ENCODE measurements at places on chromosomes 7 and 10.
A peak's percentile ranks its signal among the peaks of the same experiment; 100 is the strongest.

DNA sequence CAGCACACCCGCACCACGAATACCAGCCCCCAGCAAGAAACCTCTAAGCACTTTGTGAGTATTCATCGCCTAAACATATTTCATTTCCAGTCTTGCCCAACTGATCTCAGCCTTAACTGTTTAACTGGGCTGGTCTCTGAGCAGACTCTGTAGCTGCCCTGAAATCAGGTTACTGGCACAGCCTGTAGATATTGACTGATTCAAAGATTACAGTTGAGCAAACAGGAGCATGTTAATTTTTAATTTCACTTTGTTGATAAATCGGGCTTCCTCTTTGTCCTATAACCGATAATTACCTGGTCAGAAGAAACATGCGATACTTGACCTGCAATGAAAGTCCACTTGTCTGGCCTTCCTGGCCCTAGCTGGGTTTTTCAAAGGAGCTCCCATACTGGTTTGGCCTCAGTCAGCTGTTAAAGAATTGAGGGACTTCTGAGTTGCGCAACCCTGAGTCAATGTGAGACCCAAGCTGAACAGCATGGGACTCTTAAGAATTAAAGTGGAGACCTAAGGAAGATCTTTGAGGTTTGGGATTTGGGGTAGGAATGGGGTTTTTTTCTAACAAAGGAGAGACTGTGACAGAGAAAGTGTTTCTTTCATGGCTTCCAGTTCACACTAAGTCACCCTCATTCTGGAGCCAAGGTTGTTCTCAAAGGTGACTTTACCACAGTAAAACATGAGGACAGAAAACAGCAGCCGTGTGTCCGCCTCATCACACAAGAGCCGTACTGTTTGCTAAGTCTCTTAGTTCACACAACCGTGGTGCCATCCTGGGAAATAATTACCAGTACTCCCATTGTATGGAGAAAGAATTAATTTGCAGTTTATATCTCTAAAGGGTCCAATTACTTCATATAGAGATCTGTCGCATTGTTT lies 75.9 kb downstream of the PPP1R3C start:
- no peak for DNase-seq

DNA sequence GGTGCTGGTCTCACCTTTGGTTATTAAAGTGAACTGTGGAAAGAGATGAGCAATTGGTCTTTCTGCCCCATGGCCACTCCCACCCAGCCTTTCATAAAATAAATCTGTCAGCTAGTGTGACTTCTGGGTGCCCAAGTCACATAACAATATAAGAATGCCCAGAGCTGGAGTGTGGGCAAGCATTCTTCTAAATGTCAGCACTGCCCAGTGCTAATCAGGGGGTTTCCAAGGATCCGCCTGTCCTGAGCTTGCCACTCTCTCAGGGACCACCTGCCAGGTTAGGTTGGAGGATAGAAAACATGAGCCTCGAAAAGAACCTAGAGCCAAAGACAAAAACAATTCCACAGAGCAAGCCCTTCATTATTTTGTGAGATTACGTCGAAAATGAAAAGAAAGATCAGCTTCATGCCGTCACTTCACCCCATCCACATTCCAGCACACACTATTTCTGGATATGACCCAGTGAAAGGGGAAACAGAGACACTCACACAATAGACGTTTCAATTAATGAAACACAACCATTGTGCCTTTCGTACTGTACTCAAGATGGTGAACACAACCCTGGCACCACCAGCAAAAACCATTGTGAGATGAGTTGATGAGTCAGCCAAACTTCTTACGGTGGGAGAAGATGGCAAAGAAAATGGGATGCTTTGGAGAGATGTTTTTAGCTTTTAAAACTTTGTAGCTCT lies 30.8 kb downstream of the SCRN1 start:
- DNase-seq: no peak

DNA sequence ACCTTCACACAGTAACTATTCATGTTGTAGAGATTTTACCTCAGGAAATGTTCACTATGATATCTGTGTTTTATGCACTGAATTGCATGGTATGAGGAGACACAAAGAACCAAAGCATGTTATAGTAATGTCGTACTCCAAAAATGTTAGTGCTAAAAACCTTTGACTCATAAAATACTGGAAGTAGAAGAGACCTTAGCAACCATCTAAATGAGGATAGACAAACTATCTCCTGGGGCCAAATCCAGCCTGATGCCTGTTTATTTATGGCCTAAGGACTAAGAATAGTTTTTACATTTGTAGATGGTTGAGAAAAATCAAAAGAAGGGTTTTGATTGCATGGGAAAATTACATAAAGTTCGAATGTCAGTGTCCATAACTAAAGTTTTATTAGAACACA lies 535.1 kb downstream of the INHBA start:
- no peak for DNase-seq

- DNase-seq: no peak
Measured at GRCh38 chr10:76188216-76188615, 756.8 kb downstream of the LRMDA start.

DNA sequence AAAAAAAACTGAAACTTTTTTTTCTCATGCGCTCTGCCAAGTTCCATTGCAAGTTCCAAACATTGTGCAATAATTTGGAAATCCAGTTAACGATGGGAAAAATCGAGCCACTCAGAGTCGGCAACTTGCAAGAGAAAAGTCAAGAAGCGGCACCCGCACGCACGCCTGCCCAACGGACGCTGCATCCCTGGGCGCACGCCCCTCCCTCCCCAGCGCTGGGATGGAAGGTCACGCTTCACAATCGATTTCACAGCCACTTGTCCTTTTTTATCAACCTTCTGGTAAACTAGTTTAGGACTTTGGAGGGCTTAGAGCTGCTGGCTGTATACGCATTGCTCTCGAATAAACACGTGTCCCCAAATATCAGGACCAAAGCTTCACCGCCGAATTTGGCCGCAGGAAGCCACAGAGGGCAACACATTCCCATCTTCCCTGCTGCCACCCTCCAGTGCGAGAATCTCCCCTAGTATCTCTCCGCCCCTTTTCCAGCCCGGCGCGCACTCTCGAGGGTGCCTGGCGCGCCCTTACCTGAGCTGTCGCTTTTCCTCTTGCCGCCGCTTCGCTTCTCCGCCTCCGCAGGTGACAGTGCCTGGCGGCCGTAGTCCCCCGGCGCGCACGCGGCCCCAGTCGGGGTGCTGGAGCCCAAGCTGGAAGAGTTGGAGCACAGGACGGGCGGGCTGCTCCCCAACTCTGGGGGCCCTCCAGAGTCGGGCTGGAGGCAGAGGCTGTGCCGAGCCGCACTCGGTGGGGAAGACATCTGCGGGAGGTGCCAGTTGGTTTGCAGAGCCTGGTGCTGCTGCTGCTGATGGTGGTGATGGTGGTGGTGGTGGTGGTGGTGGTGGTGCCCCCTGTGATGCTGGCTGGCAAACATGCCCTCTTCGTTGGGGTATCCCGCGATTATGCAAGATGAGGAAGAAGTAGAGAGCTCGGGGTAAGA lies 857 bp downstream of the MEOX2 start:
- DNase-seq: peak; percentile 20

DNA sequence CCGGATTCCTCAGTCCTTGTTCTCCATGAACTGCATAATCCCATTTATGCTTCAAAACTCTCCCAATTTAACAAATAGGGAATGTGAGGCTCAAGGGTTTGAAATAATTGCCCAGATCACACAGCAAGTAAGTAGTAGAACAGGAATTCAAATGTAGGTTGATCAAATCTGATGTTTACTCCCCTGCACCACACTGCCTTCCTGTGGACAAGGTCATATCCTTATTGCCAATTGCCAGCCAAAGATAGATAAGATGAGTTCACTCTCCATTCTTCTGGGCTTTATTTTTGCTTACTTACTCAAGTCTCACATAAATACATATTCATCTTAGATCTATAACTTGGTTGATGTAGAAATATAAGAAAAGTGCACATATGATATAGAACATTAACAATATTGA lies 435.2 kb upstream of the ETV1 start:
- DNase-seq: no peak

DNA sequence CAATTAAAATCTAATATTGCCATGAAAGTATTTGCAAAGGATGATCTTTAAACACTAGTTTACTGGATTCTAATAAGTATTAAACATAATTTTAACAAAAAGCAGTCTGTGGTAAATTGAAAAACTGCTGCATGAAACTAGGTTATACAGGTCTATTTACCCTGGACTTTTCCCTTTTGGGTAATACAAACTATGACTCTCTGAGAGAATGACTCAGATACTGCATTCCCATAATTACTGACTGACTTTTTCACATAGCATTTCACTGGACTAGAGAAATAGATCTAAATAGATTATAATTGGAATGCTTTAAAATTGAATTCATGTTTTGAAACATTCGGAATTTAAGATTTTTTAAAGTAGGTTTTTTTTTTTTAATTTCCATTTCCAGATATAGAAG lies 395.7 kb downstream of the THSD7A start:
- no peak for DNase-seq

- DNase-seq: no peak
Measured at GRCh38 chr10:106506526-106507283, 657.8 kb downstream of the SORCS1 start.

DNA sequence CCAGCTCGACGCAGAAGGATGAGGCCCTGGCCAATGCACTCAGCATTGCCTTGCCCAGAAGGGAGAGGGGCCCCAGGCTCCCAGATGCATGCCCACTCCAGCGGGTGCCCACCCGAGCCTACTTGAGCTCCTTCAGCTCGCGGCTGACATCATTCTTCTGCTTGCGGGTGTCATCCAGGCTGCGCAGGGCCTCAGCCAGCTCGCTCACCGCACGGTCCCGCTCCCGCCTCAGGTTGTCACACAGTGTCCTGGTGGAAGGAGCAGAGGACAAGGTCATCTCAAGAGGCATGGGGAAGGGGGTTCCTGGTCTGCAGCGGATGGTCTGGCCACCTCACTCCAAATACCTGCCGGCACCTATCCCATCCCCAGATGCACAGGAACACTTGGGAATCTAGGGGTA lies 92.8 kb downstream of the DLG5 start:
- DNase-seq: no peak

- DNase-seq: no peak
Measured at GRCh38 chr7:3416453-3416852, 115.4 kb downstream of the SDK1 start.

DNA sequence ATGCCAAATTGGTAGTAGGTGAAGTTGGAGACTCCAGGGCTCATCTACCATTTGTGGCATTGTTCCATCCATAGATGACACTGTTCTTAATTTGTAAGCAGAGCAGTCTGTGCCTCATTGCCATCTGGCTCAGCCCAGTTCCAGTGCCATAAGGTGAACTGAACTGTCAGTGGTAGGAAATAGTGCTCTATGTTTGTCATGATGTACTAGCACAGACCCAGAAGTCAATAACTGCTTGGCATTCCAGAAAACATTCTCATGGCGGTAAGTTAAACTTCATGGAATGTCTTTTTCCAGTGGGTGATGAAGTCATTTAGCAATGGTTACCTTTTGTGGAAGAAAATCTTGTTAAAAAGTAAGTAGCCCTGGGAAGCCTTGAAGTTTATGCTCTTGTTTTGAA lies 302.7 kb downstream of the SUGCT start:
- no peak for DNase-seq

- no peak for DNase-seq
Measured at GRCh38 chr10:74600170-74600569, 226.2 kb upstream of the KAT6B start.

All from ovary (tissue), 10 donors.